ENCODE measurements at places on chromosomes 3 and 15.
A peak's percentile ranks its signal among the peaks of the same experiment; 100 is the strongest.

DNA sequence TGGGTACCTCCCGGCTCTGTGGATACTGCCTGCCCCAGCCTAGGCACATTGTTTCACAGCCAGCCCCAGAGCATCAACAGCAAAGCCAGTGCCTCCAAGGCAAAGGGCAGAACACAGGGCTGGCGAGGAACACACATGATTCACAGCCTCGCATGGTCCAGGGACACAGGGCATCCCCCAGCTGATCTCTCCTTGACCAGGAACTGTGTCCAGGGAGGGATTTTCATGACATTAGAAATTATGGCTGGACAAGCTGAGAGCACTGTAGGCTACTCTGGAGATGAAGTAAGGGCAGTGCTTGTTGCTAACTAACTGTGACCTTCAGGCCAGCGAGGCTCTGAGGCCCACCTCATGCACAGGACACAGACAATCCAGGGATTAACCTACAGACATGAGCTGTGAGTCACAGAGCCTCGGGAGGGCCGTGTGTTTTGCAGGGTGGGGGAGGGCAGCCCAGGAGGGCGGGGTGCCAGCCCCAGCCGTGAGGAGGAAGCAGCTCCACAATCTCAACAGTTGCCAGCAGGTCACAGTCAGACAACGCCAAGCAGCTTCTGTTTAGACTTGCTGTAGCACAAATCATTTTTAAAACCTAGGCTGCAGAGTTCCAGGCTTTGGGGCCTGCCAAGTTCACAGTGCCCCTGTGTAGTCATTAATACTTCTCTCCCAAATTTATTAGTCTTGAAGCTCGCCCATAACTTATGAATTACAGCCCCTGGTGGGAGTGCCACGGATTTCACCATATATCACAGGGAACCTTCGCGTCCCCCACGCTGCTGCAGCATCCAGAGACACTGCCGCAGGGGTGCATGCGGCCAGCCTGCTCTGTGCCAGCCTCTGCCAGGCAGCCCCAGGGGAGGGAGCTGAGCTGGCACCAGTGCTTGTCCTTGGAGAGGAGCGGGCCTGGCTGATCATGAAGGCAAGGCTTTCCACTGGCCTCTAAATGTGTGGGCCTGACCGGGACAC is 114.7 kb downstream of the ETFA start:
- peak; percentile 83 for ATAC-seq

GRCh38 chr3:189202583-189202982 is 30.8 kb downstream of the TPRG1 start:
- no peak for ATAC-seq

GRCh38 chr3:151404316-151404715 is 19.8 kb upstream of the P2RY12 start:
- no peak for ATAC-seq

DNA sequence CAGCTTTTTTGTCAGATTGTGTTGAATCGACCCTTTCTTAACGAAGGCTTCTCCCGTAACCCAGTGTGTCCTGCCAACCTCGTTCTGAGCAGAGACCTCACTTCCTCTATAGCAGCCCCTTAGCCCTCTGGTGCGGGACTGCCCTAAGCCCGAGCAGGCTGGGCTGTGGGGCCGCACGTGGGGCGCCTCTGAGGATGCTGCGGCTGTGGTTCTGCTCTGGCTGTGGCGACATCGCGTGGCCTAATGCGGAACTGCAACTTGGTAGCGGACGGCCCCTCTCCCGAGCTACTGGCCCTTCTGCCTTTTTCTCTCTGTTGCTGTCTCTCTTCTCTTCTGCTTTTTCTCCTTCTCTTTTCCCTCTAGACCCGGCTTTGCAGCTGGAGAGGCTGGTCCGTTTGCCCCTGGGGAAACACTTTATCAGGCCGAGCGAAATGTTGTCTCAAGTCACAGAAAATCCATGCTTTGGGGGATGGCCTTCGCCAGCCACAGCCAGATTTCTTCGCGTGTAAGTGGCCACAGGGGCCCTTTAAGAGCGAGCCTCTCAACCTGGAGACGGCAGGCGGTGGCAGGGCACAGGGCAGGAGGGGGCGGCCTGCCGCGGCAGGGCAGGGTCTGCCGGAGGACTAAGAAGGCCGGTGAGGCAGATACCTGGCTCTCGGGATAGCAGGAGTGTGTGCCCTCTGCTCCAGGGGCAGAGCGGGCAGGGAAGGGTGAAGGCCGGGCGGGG is 19.4 kb upstream of the KIF23 start:
- peak; percentile 86 for ATAC-seq

GRCh38 chr15:28986108-28986507 is 100.3 kb downstream of the APBA2 start:
- ATAC-seq: no peak

DNA sequence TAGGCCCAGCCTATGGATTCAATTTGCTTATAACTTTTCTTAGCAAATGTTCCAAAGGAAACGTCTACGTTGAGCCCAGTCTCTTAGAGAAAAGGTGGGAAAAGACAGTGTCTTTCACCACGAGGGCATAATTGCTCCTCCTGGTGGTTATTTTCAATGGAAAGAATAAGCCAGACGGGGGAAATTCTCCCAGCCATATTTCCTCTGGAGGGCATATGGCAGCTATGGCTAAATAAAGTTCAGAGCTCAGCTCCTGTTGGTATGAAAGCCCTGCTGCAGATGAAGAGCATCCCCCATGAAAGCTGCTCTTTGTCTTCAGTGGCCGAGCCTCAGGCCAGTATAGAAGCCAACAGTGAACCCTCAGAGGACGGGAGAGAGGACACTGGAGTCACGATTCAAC is 297.9 kb downstream of the RYR3 start:
- ATAC-seq: no peak

DNA sequence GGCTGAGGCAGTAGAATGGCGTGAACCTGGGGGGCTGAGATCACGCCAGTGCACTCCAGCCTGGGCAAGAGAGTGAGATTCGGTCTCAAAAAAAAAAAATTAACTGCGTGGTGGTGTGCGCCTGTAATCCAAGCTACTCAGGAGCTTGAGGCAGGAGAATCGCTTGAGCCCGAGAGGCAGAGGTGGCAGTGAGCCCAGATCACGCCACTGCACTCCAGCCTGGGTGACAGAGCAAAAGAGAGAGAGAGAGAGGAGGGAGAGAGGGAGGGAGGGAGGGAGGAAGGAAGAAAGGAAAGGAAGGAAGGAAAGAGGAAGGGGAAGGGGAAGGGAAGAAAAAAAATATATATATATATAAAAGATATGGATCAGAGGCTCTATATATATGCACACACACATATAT is 6.0 kb downstream of the TM4SF19 start:
- no peak for ATAC-seq

- no peak for ATAC-seq
Measured at GRCh38 chr15:96804754-96805153, 474.3 kb downstream of the NR2F2 start.

DNA sequence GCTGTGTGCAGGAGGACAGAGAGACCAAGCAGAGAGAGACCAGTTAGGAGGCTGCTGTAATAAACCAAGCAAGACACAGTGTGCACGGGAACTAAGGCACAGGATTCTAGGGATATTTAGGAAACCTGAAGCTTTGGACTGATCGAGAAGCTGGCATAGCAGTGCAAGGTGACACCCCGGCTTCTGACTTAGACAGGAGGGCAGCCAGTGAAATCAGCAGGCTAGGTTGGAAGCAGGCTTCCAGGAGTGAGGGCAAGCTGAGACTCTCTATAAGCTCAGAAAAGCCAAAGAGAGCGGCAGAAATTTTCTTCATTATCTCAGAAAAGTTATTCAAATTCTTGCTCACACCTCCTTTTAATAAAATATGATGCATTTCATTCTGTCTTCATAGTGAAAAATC is 104.6 kb downstream of the LIPC start:
- no peak for ATAC-seq

GRCh38 chr15:73704869-73705645 is 20.9 kb downstream of the CD276 start:
- peak; percentile 50 for ATAC-seq

GRCh38 chr3:196790636-196791035 is 51.0 kb downstream of the PAK2 start:
- ATAC-seq: no peak

GRCh38 chr15:77196381-77196780 is 125.5 kb upstream of the TSPAN3 start:
- no peak for ATAC-seq

DNA sequence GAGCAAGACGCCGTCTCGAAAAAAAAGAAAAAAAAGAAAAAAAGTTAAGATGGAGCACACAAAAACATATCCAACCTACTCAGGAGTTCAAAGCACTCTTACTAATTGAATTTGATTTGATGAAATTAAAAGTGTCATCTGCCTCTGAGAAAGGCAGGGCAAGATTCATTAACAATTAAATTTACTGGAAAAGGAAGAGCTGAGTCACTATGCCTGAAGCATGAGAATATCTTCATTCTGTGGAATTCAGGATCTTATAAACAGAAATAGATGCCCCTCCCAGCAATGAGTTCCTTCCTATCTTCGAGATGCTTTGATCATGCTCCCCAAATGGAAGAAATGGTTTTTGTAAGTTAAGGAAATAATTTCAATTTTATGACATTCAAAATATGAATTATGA is 61.0 kb upstream of the ST3GAL6 start:
- ATAC-seq: no peak

DNA sequence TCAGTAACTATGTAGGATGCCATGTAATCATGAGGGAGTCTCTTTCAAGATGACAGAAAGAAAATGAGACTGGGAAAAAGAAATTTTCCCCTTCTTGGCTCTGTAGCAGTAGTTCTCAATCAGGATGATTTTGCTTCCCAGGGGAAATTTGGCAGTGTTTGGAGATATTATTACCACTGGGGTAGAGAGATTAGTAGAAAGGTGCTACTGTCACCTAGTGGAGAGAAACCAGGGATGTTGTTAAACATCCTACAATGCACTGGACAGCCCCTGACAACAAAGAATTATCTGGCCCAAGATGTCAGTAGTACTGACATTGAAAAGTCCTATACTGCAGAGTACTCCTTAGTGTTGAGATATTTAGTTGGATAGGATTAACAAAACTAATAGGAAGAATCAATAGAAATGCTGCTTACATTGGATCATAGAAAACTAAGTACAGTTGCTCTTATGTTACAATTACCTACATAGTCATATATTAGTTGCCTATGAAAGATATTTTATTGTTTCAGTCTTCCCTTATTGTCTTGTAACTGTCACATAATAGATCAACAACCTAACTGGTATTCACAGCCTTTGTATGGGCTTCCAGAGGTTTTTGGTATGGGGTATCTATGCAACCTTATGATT is 433.3 kb downstream of the RAP2B start:
- ATAC-seq: peak; percentile 60

- ATAC-seq: no peak
Measured at GRCh38 chr3:52218937-52219650, 6.4 kb downstream of the TLR9 start.

- no peak for ATAC-seq
Measured at GRCh38 chr3:15081960-15082664, 16.8 kb downstream of the RBSN start.

DNA sequence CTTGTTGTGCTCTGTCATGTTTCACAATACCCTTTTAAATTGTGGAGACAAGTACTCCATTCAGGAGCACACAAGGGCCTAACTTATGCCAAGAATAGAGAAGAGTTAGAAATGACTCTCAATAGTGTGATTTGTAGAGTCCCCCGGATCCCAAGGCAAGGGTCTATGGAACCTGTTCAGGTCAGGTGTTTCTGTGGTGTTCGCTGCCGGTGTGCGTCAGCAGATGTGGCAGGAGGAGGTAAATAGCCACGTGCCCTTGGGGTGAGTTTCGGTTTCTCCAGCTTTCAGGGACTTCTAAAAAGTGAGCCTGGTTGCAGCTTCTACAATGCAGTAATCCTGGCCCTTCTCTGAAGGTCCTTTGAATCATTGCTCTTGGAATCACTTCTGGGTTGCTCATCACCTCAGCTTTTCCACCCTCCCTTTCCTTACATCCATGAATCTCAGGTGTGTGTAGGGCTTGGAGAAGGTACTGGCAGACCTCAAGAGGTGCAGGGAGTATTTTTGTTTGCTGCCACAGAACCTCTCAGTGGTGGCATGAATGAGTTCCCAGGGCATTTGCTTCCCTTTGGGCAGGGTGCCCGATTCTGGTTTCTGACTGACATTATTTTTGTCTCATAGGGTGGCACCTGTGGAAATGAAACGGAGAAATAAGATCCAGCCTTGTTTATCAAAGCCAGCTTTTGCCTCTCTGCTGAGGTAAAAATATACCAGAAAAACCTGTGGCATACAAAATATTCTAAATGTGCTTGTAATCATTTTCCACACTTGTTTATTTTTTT is 7.3 kb downstream of the ST3GAL6 start:
- no peak for ATAC-seq

DNA sequence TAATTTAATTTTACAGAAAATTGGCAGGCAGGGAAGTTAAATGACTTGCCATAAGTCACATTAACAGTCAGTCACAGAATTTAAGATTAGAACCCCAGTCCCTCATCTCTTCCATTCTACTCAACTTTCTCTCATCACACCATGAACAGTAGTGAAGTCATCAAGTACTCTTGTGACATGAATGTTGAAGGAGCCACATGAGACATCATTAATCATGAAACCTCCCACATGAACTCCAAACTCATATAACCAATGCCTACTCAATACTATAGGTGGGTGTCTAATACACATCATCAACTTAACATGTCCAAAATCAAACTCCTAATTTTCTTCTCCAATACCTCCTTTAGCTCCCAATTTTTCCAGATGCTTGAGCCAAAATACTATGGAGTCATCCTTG is 19.5 kb downstream of the PHC3 start:
- no peak for ATAC-seq

GRCh38 chr3:23199649-23200048 is 3.5 kb upstream of the UBE2E2 start:
- no peak for ATAC-seq

- ATAC-seq: peak; percentile 51
Measured at GRCh38 chr3:14237457-14237856, 58.8 kb downstream of the LSM3 start.

DNA sequence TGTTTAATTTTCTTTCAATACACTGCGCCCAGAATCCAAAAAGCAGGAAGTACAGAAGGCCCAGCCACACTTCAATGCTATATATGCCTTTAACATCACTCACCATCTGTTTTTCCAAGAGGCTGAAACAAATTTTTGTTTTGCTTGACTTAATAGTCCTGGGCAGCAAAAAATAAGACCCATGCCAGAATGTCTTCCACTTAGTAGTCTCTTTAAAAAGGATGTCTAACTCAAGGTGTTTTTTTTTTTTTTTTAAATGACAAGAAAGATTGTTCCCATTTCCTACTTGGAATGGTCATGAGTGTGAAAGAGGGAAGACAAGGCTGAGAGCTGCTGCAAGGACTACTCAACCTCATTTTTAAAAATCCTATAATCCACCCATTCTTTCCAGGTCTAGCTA is 590.3 kb upstream of the SGO1 start:
- no peak for ATAC-seq
